NCI-H524 (cell line): ENCODE measurements at places on chromosomes 1 and 21.

GRCh38 chr1:162353702-162354101 lies 23.0 kb downstream of the SPATA46 start:
- DNase-seq = no peak

DNA sequence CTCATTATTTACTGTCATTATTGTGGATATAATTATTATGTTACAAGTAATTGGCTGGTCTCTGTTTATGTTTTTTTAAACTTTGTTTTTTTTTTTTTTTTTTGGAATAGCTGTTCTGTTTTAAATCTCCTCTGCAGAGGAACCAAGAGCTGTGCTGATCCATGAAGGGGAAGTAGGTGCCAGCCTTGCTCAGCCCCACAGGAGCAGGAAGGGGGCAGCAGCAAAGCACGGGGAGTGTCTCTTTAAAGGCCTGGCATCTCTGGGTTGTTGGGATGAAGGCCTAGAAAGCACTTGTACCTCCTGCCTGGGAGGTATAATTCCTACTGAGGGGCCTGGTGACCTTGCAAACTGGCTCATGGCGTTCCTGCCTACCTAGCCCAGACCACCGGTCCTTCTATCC lies 2.5 kb upstream of the GRHL3 start:
- no peak for DNase-seq

DNA sequence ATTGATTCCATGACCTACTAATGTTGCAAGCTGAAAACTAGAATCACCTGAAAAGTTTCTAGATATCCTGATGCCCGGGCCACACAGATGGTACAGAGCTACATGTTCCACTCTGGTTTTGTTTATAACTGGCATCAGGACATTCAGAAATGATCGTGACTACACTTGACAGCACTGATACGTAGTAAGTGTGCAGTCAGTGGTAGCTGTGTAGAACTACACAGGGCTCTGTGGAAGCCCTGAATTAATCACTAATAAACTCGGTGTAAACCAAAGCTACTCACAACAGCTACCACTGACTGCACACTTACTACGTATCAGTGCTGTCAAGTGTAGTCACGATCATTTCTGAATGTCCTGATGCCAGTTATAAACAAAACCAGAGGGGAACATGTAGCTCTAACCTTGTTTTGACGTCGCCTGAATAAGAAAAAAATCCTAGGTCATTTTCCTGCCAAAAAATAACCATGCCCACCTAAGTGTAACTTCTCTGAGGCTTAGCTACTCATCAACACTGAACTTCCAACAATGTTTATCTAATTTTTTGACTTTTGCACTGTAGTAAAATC lies 149.7 kb downstream of the TGFBR3 start:
- DNase-seq = no peak

- DNase-seq = no peak
Observed at GRCh38 chr1:112263453-112263852, 132.6 kb upstream of the CTTNBP2NL start.

GRCh38 chr1:24111262-24111995 lies 506 bp downstream of the MYOM3 start:
- no peak for DNase-seq
